ENCODE measurements at places on chromosomes 6 and 20.
A peak's percentile ranks its signal among the peaks of the same experiment; 100 is the strongest.

DNA sequence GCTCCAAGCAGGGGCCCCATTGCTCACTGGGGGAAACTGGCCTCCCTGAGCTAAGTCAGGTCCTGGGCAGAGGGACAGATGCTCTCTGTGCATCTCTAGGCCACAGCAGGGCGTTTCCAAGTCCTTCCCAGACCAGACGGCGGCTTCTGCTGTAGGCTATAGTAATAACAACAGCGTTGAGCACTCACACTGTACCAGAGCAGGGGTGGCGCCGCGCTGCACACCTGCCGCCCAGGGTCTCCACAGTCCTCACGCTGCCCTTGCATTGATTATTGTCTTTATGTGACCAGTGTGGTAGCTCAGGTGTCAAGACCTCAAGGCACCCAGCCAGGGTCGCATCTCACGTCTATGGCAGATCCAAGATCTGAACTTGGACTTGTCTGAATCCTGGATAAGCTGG lies 14.9 kb upstream of the CCN5 start:
- no peak overlapping the region for H3K4me3 ChIP-seq
- H3K36me3 ChIP-seq: no peaks in the 10 kb centered on the region
- no peak for DNase-seq
- H3K27ac ChIP-seq: no peak overlapping the region

DNA sequence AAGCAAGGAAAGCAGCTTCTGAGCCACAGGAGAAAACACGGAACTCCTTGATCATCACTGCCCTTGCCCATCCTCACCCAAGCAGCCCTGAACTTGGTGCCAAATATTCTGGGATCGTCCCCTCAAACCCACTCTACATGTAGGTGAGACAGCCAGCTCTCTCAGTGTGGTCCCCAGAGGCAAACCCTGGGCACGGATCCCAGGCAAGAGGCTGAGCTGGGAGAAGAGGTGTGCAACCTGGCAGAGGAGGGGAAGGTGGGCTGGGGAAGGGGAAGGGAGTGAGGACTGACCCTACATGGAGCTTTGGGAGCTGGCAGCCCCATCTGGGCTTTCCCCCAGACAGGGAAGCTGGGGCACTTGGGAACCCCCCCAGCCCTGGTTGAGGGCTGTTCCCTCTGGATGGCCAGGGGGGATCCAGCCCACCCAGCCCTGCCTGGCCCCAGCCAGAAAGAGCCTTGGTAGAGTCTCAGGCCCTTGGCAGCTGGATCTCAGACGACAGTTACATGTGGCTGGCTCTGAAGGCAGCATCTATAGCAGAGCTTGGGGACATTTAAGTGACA lies 186.2 kb upstream of the CST7 start:
- no peak overlapping the region for H3K4me3 ChIP-seq
- no peaks in the 10 kb centered on the region for H3K36me3 ChIP-seq
- no peaks in the 10 kb centered on the region for H3K4me1 ChIP-seq
- H3K27ac ChIP-seq: no peak overlapping the region
- no peak for DNase-seq

- peaks cover 10% of the 10 kb centered on the region for H3K36me3 ChIP-seq
- H3K4me3 ChIP-seq: peak overlapping the region; percentile 66
- DNase-seq: peak; percentile 59
- H3K27me3 ChIP-seq: no peaks in the 10 kb centered on the region
- peaks cover 45% of the 10 kb centered on the region for H3K4me1 ChIP-seq
Observed at GRCh38 chr20:35091816-35092523, 637 bp downstream of the TRPC4AP start.

GRCh38 chr20:53828088-53828681 lies 234.5 kb upstream of the ZNF217 start:
- peaks cover 50% of the 10 kb centered on the region for H3K4me1 ChIP-seq
- no peak overlapping the region for H3K4me3 ChIP-seq
- H3K36me3 ChIP-seq: no peaks in the 10 kb centered on the region

- no peak overlapping the region for H3K27ac ChIP-seq
- H3K36me3 ChIP-seq: no peaks in the 10 kb centered on the region
- DNase-seq: no peak
- H3K4me1 ChIP-seq: no peaks in the 10 kb centered on the region
Observed at GRCh38 chr6:35893246-35893645, 27.7 kb downstream of the SRPK1 start.

DNA sequence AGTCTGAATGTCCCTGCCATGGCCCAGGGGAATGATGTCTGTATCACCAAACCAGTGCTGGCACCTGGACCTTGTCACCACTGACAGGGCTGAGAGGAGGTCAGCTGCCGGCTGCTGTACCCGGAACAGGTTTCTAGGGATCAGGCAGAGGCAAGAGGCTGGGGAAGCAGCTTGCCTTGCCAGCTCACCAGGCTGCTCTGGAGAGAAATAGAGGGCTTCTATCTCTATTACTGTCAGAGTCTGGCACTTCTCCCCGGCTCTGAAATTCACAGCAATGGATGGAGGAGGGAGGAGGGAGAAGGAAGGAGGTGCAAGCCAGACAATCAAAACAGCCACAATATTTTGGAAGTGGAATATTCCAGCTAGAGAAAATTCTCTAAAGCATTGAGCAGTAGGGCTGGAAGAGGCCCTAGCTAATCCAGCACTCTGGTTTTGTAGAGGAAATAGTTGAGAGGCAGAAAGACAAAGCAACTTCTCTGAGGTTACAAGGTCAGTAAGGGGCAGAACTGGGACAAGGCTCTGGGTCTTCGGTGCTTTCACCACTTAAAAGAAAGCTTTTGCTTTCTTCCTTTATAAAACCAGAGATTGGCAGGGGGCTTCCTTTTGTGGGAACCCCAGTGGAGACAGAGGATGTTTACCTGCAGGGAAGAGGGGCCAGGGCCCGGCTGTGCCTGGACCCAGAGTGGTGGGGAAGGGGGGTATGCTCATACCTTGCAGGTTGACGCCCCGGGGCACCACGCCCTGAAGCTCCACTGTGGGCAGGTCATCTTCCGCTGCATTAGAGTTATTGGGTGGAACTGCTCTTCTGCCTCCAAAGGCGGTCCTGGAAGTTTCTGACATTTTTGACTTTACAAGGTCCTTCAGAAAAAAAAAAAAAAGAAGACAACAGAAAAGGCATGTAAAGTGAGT lies 2.4 kb downstream of the F13A1 start:
- H3K27me3 ChIP-seq: peaks cover 28% of the 10 kb centered on the region
- H3K4me3 ChIP-seq: no peak overlapping the region
- no peak for DNase-seq
- H3K4me1 ChIP-seq: no peaks in the 10 kb centered on the region
- H3K36me3 ChIP-seq: no peaks in the 10 kb centered on the region

GRCh38 chr6:68160348-68160747 lies 474.7 kb upstream of the ADGRB3 start:
- H3K27ac ChIP-seq: no peak overlapping the region
- no peak overlapping the region for H3K4me3 ChIP-seq
- H3K36me3 ChIP-seq: no peaks in the 10 kb centered on the region
- H3K27me3 ChIP-seq: no peaks in the 10 kb centered on the region
- H3K4me1 ChIP-seq: no peaks in the 10 kb centered on the region
- DNase-seq: no peak

DNA sequence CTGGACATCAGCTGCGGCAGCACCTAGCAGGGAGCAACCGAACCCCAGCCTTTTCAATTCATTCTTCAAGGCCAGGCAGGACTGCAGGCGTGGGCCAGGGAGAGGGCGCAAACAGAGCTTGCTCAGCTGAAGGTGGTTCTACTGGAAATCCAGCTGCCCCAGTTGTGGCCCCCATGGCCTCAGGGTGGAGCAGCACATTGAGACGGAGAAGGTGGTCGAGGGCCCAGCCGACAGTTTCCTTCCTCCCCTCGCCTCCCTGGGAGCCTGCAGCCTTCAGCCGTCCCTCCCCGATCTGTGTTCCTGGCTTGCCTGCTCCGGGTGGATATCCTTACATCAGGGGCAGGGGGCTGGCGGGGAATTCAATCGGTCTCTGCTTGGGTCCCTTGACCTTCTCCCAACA lies 217.8 kb downstream of the ANKRD60 start:
- H3K4me3 ChIP-seq: no peak overlapping the region
- no peaks in the 10 kb centered on the region for H3K27me3 ChIP-seq
- no peak for DNase-seq
- H3K27ac ChIP-seq: no peak overlapping the region

DNA sequence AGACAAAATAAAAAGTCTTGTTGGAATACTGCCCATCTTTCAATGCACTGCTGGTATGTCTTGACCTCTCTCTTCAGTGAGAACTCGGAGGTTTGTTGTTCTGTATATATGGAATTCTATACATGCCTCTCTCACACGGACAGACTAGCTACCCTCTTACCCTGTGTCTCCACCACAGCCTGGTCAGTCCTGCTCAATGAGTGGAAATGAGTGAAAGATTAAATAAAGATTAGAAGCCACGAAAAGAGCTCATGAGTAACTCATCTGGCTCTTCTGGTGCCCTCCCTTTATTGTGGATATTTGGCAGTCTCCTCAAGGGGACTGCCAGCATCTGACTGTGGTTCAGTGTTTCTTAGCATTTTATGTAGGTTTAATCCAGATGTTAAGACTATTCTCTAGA lies 262.8 kb upstream of the MAP3K7 start:
- no peaks in the 10 kb centered on the region for H3K36me3 ChIP-seq
- no peak overlapping the region for H3K27ac ChIP-seq
- H3K4me3 ChIP-seq: no peak overlapping the region
- H3K4me1 ChIP-seq: no peaks in the 10 kb centered on the region
- H3K27me3 ChIP-seq: no peaks in the 10 kb centered on the region

GRCh38 chr6:24968783-24969182 lies 33.0 kb upstream of the RIPOR2 start:
- H3K4me1 ChIP-seq: no peaks in the 10 kb centered on the region
- H3K4me3 ChIP-seq: no peak overlapping the region
- no peak for DNase-seq
- no peaks in the 10 kb centered on the region for H3K36me3 ChIP-seq
- H3K27ac ChIP-seq: no peak overlapping the region
- no peaks in the 10 kb centered on the region for H3K27me3 ChIP-seq

GRCh38 chr6:168016721-168017525 lies 19.5 kb downstream of the KIF25 start:
- H3K4me1 ChIP-seq: no peaks in the 10 kb centered on the region
- H3K27me3 ChIP-seq: no peaks in the 10 kb centered on the region
- DNase-seq: no peak
- H3K27ac ChIP-seq: no peak overlapping the region
- no peaks in the 10 kb centered on the region for H3K36me3 ChIP-seq

GRCh38 chr6:107489636-107490565 lies at the start of gene SOBP:
Gene SOBP (plus strand): TSS chr6:107490117. CDS start chr6:107490617, 500 bp downstream.
- peaks cover 42% of the 10 kb centered on the region for H3K4me1 ChIP-seq
- H3K27ac ChIP-seq: peak within 1 kb of the TSS; percentile 79
- peak; percentile 93 for DNase-seq
- H3K4me3 ChIP-seq: peak within 1 kb of the TSS; percentile 94

GRCh38 chr6:93817937-93818336 lies 398.6 kb upstream of the EPHA7 start:
- no peaks in the 10 kb centered on the region for H3K27me3 ChIP-seq
- no peaks in the 10 kb centered on the region for H3K36me3 ChIP-seq
- H3K27ac ChIP-seq: no peak overlapping the region
- no peak for DNase-seq
- H3K4me3 ChIP-seq: no peak overlapping the region
- H3K4me1 ChIP-seq: no peaks in the 10 kb centered on the region

- no peak overlapping the region for H3K4me3 ChIP-seq
- peaks cover 16% of the 10 kb centered on the region for H3K36me3 ChIP-seq
- no peaks in the 10 kb centered on the region for H3K4me1 ChIP-seq
Observed at GRCh38 chr6:11133281-11133680, 21.8 kb upstream of the ERVFRD-1 start.

- no peak overlapping the region for H3K4me3 ChIP-seq
- H3K36me3 ChIP-seq: no peaks in the 10 kb centered on the region
- no peak overlapping the region for H3K27ac ChIP-seq
- no peaks in the 10 kb centered on the region for H3K4me1 ChIP-seq
- peaks cover 12% of the 10 kb centered on the region for H3K27me3 ChIP-seq
- DNase-seq: no peak
Observed at GRCh38 chr20:46148313-46149208, 30.4 kb downstream of the CD40 start.

- H3K4me3 ChIP-seq: no peak overlapping the region
- H3K27me3 ChIP-seq: no peaks in the 10 kb centered on the region
- H3K27ac ChIP-seq: no peak overlapping the region
Observed at GRCh38 chr6:143734641-143735063, 56.9 kb downstream of the PHACTR2 start.

DNA sequence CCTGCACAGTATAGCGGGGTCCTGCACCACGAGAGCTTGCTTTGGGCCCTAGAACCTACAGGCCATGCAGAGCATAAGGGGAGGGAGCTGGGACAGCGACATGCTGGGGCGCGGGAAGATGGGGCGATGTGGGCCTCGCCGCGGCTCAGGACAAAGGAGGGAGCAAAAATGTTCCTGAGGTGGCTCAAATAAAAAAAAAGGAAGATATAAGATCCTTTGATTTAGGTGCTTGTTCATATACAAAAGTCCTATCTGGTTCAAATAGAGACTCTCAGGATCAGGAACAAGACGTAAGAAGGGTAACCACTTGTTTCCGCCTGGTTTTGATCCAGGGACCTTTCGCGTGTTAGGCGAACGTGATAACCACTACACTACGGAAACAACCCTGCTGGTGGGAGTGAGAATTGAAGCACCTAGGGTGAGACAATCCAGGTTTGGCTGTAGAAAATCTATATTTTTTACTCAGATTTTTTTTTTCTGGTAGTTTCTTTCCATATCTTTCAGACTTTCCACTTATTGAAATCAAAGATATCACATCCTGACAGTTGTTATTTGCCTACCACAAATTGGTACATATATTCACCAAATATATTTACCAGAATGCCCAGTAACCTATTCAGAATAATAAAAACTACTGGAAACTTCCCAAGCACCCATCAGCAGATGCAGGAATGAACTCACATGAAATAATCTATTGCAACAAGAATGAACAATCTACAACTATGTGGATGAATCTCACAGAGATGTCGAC lies 177.9 kb upstream of the ZNF184 start:
- no peak for DNase-seq
- no peaks in the 10 kb centered on the region for H3K27me3 ChIP-seq
- no peaks in the 10 kb centered on the region for H3K36me3 ChIP-seq
- no peaks in the 10 kb centered on the region for H3K4me1 ChIP-seq

DNA sequence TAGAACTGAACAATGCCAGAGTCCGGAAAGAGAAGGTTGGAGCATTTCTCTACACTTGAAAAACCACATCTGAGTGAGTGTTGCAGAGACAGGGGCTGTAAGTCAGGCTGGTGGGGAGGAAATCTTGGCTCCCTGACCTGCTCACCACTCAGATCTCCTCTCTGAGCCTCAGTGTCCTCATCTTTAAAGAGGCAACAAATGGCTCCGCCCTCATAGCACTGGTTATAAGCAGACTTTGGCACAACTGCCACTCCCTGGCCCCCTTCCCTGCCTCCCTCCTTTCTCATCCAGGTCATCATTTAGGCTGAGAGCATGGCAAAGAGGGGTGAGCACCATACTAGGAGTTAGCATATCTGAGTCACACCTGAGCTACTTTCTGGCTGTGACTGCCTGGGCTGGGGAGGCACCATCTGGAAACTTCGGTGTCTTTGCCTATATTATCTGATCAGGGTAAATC lies 10.6 kb downstream of the SIRPG start:
- no peak overlapping the region for H3K4me3 ChIP-seq
- no peak for DNase-seq
- no peaks in the 10 kb centered on the region for H3K27me3 ChIP-seq
